ENCODE measurements at places on chromosomes 12 and 14.

- DNase-seq = no peak
- no peaks in the 10 kb centered on the region for H3K4me1 ChIP-seq
- no peak overlapping the region for H3K4me3 ChIP-seq
- H3K27me3 ChIP-seq = no peaks in the 10 kb centered on the region
- H3K27ac ChIP-seq = no peak overlapping the region
These were observed 157.4 kb downstream of the LRRK2 start for GRCh38 chr12:40382217-40382616.

- H3K4me1 ChIP-seq = peaks cover 8% of the 10 kb centered on the region
- no peak for DNase-seq
These were observed 272 bp downstream of the HECTD1 start for GRCh38 chr14:31207287-31207754.

DNA sequence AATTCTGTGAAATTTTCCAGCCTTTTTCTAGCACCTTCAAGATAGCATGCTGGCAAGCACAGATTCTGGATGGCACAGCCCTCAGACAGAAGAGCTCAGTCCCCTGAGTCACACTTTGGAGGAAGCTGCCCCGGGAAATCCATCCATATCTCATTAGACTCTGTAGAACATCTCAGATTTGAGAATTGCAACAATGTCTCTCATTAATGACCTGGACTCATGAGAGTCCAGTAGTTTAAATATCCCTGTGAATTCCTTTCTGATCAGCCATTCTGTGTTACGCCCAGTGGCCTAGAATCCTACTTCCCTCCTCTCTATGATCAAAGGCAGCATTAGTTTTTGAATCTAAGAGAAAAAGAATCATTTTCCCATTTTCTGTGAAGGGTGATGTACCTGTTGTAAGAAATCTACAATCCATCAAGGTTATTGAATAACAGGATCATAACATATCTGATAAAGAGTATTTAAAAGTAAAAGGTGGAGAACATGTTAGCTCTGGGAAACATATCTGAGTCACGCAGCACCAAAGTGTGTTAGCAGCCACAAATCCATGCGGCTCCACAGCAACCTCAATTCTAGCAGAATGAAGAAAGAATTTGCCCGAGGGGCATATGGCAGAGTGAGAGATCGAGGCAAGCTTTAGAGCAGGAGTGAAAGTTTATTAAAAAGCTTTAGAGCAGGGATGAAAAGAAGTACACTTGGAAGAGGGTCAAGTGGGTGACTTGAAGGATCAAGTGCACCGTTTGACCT is 855.6 kb upstream of the TMEM132C start:
- H3K27ac ChIP-seq = no peak overlapping the region
- no peaks in the 10 kb centered on the region for H3K27me3 ChIP-seq
- H3K4me1 ChIP-seq = no peaks in the 10 kb centered on the region
- H3K36me3 ChIP-seq = no peaks in the 10 kb centered on the region

DNA sequence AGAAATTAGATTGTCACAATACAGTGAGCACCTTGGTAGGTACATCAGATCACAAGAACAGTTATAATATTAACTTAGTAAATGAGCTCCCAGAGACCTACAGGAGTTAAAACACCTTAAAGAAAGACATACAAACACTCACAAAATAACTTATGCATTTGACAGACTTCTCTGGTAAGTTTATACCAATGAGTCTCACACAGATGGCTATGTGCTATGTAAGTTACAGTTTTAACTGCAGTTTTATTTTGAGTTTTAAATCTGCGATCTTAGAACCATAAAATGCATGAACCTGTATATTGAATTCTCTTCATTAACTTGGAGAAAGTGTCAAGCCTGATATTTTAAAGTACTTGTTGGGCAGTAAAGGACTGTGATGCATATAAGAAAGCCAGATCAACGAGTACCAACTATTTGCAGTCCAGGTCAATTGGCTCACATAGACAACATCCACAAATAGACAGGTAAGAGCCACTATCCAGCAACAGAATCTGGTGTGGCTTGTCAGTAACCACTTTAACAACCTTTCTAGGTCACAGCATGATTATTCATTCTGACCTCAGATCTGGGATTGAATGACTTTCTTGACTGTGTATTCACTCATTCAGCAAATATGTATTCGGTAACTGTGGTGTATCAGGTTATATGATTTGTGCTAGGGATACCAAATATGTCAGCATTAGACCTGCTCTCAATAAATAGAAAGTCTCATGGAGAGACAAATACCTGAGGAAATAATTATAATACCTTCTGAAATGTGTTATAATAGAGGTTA is 856.6 kb upstream of the MGAT4C start:
- H3K4me1 ChIP-seq = no peaks in the 10 kb centered on the region
- no peak overlapping the region for H3K4me3 ChIP-seq
- no peak overlapping the region for H3K27ac ChIP-seq
- no peak for DNase-seq
- H3K27me3 ChIP-seq = no peaks in the 10 kb centered on the region

GRCh38 chr14:104758981-104759969 is 6.3 kb downstream of the SIVA1 start:
- H3K4me3 ChIP-seq = no peak overlapping the region
- H3K4me1 ChIP-seq = peaks cover 12% of the 10 kb centered on the region
- DNase-seq = no peak
- H3K36me3 ChIP-seq = peaks cover 18% of the 10 kb centered on the region
- no peaks in the 10 kb centered on the region for H3K27me3 ChIP-seq

GRCh38 chr14:106844608-106845285 is 1318.4 kb downstream of the TMEM121 start:
- H3K27ac ChIP-seq = peak overlapping the region; percentile 88
- H3K4me3 ChIP-seq = peak overlapping the region; percentile 80
- H3K36me3 ChIP-seq = no peaks in the 10 kb centered on the region
- H3K4me1 ChIP-seq = peaks cover 30% of the 10 kb centered on the region
- no peak for DNase-seq

DNA sequence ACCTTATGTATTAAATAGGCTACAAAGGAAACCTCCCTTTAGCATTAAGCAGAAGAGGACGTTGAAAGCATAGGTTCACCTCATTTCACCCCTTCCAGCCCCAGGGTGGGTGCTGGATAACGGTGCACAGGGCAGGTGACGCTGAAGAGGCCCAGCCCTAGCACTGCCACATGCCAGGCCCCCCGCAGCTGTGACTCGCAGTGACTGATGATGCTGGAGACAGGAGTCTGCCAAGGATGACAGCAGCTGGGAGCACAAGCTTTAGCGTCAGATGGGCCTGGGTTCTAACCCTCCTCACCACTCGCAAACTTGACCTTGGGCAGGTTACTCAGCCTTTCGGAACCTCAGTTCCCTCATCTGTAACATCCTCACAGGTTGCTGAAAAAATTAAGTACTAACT is 76.7 kb downstream of the TBK1 start:
- H3K27me3 ChIP-seq = no peaks in the 10 kb centered on the region
- no peak overlapping the region for H3K4me3 ChIP-seq
- DNase-seq = no peak
- H3K4me1 ChIP-seq = no peaks in the 10 kb centered on the region
- no peak overlapping the region for H3K27ac ChIP-seq

DNA sequence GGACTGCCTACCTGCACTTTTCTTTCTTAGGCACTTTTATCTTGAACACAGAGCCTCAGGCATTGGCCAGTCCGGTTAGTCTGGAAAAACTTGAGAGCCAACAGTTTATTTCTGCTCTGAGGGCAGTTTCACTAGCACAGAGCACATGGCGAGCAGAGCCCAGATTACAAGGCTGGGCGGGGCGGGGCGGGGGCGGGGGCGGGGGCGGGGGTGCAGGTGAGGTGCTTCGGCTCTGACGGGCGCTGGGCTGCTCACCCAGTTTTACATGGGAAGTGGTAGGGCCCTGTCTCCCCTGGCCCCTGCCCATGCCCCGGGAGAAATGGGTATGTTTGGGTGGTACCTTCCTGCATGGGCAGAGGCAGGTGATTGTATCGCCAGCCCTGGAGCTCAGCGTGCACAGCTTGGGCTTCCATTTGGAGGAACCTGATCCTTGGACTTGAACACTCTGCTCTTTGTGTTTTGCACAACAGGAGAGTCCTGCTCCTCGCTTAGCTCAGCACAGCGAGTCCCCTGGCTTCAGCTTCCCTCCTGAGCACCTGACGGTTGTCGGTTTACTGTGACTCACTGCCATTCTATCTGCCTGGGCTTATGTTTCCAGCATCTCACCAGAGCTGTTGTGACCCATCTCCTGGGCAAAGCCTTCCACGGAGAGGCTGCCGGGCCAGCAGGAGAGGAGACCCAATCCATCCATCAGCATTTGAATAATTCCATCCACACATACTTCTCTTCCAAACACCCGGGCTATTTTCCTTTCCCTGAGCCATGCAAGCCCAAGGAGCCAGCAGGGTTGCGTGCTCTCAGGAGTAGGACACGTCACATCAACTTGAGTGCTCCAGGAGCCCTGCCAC is 108.5 kb downstream of the ARF6 start:
- H3K36me3 ChIP-seq = no peaks in the 10 kb centered on the region
- H3K27me3 ChIP-seq = no peaks in the 10 kb centered on the region

DNA sequence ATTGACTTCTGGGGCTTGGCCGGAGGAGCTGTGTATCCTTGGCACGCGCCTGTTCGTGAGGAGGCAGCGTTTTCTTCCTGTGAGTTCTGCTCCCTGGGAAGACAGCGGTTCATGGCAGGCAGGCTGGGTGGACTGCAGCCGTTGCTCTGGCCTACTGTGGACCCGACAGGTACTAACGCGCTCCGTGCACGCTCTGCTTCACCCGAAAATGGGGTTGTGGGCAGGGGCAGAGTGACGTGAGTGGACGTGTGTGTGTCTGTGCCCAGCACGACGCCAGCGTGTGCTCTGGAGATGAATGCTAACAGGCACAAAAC is 179.1 kb downstream of the KIF26A start:
- no peaks in the 10 kb centered on the region for H3K36me3 ChIP-seq
- H3K4me3 ChIP-seq = no peak overlapping the region
- DNase-seq = no peak
- no peak overlapping the region for H3K27ac ChIP-seq
- H3K4me1 ChIP-seq = no peaks in the 10 kb centered on the region
- no peaks in the 10 kb centered on the region for H3K27me3 ChIP-seq

- no peak overlapping the region for H3K4me3 ChIP-seq
- H3K36me3 ChIP-seq = no peaks in the 10 kb centered on the region
- H3K27me3 ChIP-seq = no peaks in the 10 kb centered on the region
- H3K27ac ChIP-seq = no peak overlapping the region
- H3K4me1 ChIP-seq = no peaks in the 10 kb centered on the region
These were observed 101.4 kb downstream of the STAB2 start for GRCh38 chr12:103688376-103689063.

- H3K27me3 ChIP-seq = no peaks in the 10 kb centered on the region
- no peaks in the 10 kb centered on the region for H3K4me1 ChIP-seq
- H3K36me3 ChIP-seq = no peaks in the 10 kb centered on the region
- no peak overlapping the region for H3K4me3 ChIP-seq
- no peak overlapping the region for H3K27ac ChIP-seq
These were observed 275.9 kb downstream of the FBXL14 start for GRCh38 chr12:1318327-1319031.

GRCh38 chr12:107012736-107013425 is 25.9 kb upstream of the MTERF2 start:
- H3K4me1 ChIP-seq = peaks cover 7% of the 10 kb centered on the region
- no peak overlapping the region for H3K27ac ChIP-seq
- no peaks in the 10 kb centered on the region for H3K36me3 ChIP-seq
- no peak for DNase-seq
- no peaks in the 10 kb centered on the region for H3K27me3 ChIP-seq

DNA sequence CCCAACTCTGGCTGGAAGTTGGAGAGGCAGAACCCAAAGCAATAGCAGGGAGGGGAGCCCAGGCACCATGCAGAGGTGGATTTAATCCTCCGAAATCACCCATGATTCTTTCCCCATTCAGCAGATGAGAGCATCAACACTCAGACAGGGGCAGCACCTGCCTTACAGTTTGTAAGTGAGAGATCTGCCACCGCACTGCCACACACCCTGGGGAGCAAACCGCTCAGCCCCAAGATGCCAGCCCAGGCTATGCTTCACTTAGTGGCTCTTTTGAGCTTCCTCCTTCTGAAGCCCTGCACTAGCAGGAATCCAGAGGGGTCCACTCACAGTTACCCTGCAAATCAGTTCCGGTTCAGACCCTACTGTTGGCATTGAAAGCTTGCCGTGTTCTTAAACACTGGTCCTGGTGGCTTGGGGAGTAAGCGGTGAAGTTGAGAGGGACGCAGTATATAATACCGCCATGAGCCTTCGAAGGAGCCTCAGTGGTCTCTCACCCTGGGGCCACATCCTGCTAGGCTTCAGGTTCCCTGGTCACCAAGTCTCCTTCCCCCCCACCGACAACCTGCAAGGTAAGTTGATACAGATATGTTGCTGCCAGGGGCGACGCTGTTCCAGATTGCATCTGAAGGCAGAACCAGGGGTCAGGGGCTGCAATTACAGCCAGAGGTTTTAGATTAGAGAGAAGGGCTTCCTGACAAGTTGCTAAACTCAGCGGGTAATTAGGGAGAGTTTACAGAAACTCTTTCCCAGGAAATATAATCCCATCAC is 72.0 kb upstream of the CCND2 start:
- H3K4me1 ChIP-seq = peaks cover 6% of the 10 kb centered on the region
- no peak overlapping the region for H3K27ac ChIP-seq
- H3K36me3 ChIP-seq = no peaks in the 10 kb centered on the region
- no peak overlapping the region for H3K4me3 ChIP-seq
- H3K27me3 ChIP-seq = no peaks in the 10 kb centered on the region

GRCh38 chr12:19186722-19187661 is 57.5 kb downstream of the PLEKHA5 start:
- no peak for DNase-seq
- H3K36me3 ChIP-seq = no peaks in the 10 kb centered on the region
- H3K27ac ChIP-seq = no peak overlapping the region
- no peaks in the 10 kb centered on the region for H3K27me3 ChIP-seq
- no peak overlapping the region for H3K4me3 ChIP-seq
- no peaks in the 10 kb centered on the region for H3K4me1 ChIP-seq

- H3K27me3 ChIP-seq = no peaks in the 10 kb centered on the region
- DNase-seq = no peak
- H3K4me1 ChIP-seq = no peaks in the 10 kb centered on the region
These were observed 21.0 kb upstream of the MDM2 start for GRCh38 chr12:68786929-68787328.

DNA sequence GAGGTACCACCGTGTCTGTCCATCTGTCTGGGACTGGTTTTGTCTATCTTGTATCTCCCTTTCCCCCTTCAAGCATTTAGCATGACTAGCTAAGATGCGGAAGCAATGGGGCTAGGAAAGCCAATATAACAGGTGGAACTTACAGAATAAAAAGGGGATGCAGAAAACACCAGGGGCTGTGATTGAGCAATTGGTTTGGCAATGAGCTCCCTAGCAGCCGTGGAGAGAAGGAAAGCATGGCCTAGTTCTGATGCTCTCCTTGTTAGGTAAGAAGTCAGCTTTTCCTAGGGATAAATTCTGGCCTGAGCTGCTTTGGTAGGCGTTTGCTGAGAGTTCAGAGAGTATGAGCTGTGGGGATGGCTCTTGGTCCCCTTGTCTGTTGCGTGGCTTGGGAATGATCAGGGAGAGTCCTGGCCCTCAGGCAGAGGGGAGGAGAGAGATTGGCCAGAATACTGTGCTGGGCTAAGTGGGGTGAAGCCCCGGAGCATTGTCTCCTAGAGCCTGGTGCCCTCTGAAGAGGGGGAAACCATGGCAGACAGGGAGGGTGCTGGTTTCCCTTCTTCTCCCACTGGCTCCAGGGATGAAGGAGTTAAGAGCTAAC is 7.1 kb downstream of the SETD1B start:
- peaks cover 21% of the 10 kb centered on the region for H3K36me3 ChIP-seq
- peaks cover 20% of the 10 kb centered on the region for H3K4me1 ChIP-seq
- peak overlapping the region; percentile 82 for H3K4me3 ChIP-seq
- H3K27me3 ChIP-seq = no peaks in the 10 kb centered on the region
- no peak for DNase-seq

- no peaks in the 10 kb centered on the region for H3K36me3 ChIP-seq
- H3K4me3 ChIP-seq = no peak overlapping the region
- H3K27me3 ChIP-seq = no peaks in the 10 kb centered on the region
- DNase-seq = no peak
- H3K4me1 ChIP-seq = peaks cover 36% of the 10 kb centered on the region
- H3K27ac ChIP-seq = no peak overlapping the region
These were observed 18.9 kb downstream of the ABCB9 start for GRCh38 chr12:122947352-122947792.

Data from GM12878 (cell line).